ENCODE measurements at places on chromosomes 5 and 9. TPM values are rescaled to one million over a fixed set of nuclear protein-coding genes. Genes with fewer than 3 reads are reported as not detected.
A peak's percentile ranks its signal among the peaks of the same experiment; 100 is the strongest.

Gene DPYSL3
- total RNA-seq = 571 TPM

DNA sequence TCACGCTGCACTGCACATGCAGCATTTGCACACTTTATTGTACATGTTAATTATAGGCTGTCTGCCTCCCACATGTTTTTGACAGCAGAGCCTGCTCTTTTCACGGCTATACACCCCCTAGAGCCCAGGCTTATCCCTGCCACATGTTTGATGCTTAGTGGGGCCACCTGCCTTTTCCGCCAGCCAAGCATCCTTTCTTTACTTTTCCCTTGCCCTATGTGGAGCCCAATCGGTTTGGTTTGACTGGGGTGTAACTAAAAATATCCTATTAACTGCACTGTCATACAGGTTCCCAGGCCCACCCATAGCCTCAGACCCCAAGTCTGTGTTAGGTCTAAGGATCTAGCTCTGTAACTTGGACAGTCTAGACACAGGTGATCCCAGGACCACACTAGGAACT, 18.9 kb upstream of the S1PR3 start:
- no peak for DNase-seq

GRCh38 chr9:110125763-110126351, 82.1 kb downstream of the C9orf152 start:
- no peak for DNase-seq

Gene AJM1
- 15.3 TPM for total RNA-seq

DNA sequence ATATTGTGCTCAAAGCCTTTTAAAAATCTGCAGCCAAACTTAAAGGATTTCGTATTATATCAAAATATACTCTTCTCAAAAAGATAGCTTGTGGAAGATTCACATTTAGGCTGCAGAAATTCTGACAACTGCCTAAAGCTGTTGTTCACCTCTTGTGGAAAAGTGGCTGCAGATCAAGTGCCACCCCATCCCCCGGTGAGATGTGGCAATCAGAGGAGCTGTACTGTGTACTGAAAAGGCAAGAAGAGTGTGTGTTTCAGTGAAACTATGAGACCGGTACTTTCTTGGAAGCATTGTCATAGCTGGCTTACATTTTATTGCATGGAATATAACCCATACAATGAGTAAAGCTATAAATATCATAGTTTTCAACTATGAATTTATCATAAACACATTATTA, 64.3 kb downstream of the CDH18 start:
- no peak for DNase-seq

GRCh38 chr9:124409410-124409809, 5.8 kb downstream of the PSMB7 start:
- DNase-seq = no peak

DNA sequence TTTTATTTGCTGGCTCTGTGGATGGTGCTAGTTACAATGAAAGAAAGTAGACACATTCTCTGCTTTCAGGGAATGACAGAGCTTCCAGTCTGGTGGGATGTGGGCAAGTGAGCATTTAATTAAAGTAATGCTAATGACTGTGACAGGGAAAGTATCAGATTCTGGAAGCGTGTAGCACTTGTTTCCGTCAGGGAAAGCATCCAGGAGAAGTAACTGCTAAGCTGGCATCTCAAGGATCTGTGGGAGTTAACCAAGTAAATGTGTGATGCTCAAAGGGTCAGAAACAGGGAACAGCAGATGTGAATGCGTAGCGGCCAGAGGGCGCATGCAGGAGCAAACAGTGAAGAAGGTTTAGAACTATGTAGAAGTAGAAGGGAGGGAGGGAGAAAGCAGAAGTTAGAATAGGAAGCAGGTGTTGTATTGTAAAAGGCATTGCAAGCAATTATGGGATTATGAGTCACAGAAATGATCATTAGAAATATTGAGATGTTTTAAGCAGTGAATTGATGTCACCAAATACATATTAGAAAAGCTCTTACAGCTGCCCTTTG, 12.2 kb downstream of the KLHL9 start:
- DNase-seq = no peak

DNA sequence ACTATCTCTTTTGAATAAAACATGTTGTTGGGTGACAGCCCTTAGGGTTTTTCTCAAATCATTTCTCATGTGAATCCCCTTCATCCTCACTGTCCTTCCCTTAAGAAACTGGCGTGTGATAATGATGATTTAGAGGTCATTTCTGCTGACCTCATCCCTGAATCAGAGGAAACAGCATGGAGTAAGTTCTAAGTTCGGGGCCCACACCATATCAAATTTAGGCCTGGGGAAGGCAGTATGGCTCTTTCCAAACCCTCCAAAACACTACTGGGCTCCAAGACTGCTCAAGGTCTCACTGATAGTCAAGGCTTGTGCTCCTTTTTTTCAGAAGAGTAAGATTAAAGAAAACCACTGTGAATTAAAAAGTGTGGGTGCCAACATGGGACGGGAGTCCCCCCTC, 872 bp upstream of the SMIM3 start:
- DNase-seq = no peak

DNA sequence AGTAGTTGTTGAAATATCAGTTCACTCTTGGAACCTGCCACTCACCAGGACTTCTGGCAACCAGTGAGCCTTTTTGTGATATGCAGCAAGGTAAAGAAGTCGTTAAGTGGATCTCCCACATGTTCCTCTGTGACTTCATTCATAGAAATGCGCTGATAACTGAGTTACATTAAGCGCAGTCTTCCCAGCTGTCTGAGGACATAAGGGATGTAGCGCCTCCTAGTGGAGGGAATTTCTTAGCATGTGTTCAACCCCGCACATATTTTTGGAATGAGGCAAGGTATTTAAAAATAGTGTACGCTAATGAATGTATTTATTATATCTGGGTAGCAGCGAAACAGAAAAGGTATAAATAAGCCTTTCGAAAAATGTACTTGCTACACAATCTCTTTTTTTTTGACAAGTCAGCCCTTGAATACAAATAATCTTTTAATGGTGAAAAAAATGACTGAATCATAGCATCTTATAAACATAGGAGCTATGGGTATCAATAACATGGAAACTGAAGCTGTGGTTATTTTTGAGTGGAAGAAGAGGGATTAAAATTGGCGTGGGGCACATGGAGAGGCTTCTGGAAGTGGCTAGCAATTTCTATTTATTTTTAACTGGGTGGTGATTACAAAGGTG, 38.0 kb downstream of the PALM2AKAP2 start:
- peak; percentile 66 for DNase-seq

DNA sequence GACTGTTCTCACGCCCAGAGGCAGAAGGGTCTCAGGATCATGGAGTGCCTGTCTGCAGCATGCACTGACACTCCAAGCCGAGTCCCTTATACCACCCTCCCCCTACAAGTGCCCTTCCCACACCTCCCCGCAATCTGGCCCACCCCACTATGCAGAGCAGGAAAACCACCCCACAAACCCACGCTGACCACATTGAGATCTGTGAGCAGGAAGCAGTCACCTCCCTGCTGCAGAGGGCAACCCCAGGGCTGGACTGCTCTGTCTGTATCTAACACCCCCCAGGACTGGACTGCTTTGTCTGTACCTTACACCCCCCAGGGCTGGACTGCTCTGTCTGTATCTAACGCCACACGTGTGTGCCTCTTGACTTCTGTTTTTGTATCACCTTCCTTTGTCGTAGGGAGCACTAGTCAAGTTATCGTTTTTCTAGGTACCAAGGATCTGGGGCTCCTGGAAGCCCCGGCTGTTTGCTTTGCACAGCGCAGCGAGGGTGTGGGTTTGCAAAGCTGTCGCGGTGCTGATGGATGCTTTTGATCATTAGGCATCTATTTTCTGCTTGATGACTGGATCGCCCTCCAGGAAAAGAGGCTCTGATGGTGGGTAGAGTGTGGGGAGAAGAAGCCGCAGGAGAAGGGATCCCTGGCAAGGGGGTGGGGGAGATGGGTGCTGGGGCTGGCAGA, 21.5 kb downstream of the OLFM1 start:
- no peak for DNase-seq

DNA sequence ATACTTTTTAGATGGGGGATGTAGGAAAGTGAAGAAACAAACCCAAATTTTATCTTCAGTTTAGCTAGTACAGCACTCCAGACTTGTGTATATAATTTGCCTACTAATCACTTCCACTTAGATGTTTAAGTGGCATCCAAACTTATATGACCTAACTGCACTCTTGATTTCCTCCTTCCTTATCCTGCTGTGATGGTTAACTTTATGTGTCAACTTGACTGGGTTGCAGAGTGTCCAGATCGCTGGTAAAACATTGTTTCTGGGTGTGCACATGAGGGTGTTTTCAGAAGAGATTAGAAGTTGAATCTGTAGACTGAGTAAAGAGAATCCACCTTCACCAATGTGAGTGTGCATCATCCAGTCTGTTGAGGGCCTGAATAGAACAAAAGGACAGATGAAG, 79.8 kb downstream of the PCSK1 start:
- DNase-seq = no peak

- DNase-seq = no peak
Measured at GRCh38 chr5:108467563-108467962, 85.7 kb upstream of the FBXL17 start.

Gene SEMA6A
- total RNA-seq = 424 TPM

GRCh38 chr9:83259558-83259957, 196.6 kb upstream of the RASEF start:
- DNase-seq = no peak

DNA sequence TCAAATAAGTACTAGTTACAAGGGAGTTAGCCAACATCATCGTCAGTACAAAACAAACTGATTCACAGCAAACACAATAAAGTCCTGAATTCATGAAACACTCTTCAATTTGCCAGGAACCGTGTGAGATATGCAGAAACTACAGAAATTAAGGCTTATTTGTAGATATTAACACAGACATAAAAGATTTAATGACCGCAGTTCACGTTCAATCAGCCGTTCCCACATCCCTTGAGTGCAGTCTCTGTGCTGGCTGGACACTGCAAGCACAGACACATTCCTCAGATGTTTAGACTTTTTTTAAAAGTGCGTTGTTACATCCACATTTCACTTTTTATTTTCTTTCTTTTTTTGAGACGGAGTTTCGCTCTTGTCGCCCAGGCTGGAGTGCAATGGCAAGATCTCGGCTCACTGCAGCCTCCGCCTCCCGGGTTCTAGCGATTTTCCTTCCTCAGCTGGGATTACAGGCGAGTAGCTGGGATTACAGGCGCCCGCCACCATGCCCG, 566 bp upstream of the CEP78 start:
- no peak for DNase-seq

Gene NDFIP1
- 56.1 TPM for total RNA-seq

Gene CARD6
- total RNA-seq = not detected

DNA sequence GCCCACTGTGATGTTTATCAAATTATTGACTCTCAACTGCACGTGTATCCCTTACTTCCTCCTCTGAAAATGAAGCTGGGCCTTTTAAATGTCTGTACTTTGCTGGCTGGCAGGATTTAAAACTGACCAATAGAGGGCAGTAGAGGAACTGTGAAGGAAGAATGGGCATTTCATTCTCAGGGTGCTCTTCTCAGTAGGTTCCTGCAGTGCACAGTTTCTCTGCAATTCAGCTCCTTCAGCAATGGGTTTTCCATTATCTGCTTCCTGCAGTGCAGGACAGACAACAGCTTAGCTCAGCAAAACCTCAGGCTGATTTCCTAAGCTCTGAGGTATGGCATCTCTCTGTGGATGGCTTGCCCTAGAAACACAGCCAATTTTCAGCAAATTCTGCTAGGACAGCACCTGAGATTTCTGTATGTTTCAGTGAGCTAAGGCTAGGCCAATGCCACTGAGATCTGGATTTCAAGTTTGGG, 298.4 kb upstream of the PRDM9 start:
- DNase-seq = no peak

Gene ADAMTS19
- total RNA-seq = 22.1 TPM

DNA sequence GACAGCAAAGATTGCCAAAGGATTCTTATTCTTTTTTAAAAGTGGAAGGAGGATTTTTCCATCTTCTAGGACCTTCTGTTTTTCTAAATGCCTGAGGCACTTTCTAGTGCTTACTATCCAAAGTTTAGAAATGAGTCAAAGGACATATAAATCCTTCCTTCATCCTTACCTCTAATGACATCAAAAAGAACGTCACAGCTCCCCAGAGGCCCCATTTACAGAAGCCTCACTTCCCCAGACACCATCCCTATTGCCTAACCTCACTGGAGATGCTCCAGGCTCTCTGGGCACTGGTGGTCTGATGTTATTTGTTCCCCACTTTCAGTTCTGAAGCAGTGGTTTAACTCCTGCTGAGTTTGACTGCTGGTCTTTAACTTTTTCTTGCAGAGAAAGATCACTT, 504.3 kb downstream of the AGTPBP1 start:
- no peak for DNase-seq

Gene UBE2QL1
- 4.5 TPM for total RNA-seq

GRCh38 chr5:6279607-6280006, 98.7 kb downstream of the MED10 start:
- DNase-seq = no peak

- no peak for DNase-seq
Measured at GRCh38 chr5:28164568-28164967, 1126.2 kb upstream of the CDH9 start.

Gene MRNIP
- total RNA-seq = 60.2 TPM

Gene TMC1
- total RNA-seq = not detected

DNA sequence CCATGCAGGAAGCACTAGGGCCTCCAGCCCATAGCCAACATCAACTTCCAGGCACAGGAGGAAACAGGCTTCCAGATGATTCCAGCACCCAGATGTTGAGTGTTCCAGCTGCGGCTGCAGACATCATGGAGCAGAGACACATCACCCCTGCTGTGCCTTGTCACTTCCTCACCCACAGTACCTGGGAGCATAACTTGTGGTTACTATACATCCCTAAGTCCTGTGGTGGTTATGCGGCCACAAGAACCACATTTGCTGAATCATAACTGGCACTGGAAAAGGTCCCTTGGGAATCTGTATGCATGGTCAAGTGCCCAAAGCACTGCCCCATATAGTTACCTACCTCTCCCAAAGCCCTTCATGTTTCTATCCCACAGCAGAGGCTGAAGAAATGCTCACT, 56.6 kb downstream of the WHRN start:
- DNase-seq = no peak

Gene EPB41L4A
- total RNA-seq = 125 TPM

Data from glutamatergic neuron (in vitro differentiated cells).